ENCODE measurements at places on chromosomes 6 and 20. TPM values are rescaled to one million over a fixed set of nuclear protein-coding genes. Genes with fewer than 3 reads are reported as not detected.

DNA sequence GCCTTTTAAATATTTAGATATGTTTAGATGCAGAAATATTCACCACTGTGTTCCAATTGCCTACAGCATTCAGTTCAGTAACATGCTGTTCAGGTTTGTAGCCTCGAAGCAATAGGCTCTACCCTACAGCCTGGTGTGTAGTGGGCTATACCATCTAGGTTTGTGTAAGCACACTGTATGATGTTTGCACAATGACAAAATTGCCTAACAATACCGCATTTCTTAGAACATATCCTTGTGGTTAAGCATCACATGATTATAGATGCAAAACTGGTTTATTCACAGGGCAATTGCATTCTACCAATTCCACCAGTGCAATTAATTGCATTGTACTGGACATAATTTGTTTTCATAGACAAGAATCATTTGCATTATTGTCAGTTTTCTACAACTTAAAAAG, 7.9 kb upstream of the SLC22A16 start:
- no peak for DNase-seq

The IPCEF1 gene
- total RNA-seq, result 1.8 TPM

DNA sequence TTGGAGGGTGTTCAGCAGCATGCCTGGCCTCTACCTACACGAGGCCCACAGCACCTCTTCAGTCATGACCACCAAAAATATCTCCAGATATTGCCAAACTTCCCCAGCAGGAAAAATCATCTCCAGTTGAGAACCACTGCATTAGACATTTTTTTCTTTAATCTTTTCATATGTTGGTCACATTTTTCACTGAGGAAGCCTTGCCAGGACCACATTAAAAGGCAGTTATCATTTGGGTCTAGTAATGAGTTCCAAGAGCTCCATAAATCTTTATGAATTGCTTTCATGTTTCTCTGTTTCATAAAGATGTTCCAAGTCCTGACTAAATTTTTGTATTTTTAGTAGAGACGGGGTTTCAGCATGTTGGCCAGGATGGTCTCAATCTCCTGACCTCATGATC, 28.8 kb downstream of the MTRES1 start:
- DNase-seq, result no peak

The CTSA gene
- 45.4 TPM for total RNA-seq

DNA sequence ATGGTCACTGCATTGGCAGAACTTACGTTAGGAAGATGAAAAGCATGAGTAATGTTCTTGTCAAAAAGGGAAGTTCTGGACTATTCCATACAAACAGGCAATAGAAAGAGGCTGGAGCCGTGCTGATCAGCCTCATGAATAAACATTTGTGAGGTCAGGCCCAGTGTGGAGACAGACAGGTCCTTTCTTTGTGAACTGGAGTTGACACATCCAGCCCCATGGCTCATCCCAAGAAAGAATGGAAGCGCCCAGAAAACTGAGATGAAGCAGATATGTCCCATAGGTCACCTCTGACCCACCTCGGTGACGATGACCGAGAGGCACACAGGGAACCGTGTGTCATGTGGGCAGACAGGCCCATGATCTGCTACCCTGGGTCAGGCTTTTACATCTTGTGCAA, 276.0 kb upstream of the SGK1 start:
- DNase-seq, result no peak

The OTOR gene
- total RNA-seq, result not detected

DNA sequence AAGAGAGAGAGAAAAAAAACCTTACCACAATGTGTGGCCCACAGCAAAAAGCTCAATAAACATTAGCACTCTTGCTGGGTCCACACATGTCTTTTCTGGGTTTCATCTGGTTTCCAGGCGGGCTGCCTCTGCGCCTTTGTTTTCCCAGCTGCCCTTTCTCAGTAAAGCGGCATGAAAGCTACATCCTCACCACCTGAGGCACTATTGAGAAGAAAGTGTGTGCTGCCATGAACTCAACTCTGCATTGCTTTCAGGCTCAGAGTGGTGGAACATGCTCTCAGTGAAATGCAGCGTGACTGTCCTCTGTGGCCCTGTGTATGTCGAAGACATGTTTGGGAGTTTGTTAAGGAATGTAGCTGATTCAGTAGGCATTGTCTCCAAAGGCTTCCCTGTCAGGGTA, 102.3 kb downstream of the LYRM2 start:
- DNase-seq, result no peak

DNA sequence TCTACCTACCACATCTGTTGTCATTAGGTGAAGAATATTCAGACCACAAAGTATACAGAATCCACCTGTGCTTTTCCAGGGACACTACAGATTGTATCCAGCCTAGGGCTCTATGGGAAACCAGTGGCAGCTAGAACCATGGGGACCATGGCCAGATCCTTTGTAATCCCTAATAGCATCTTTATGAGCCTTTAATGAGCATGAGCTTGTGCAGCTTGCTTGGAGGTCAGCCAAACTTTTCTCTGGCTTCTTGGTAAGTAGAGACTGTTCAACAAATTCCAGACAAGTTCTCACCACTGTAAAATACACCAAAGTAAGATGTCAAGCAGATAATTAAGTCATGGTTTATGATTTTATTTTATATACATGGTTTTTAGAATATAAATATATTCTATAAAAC, 301.6 kb upstream of the ADGRB3 start:
- DNase-seq, result no peak

The LIME1 gene
- total RNA-seq, result 22.3 TPM

- no peak for DNase-seq
These were observed 147.5 kb downstream of the PHF3 start for GRCh38 chr6:63783096-63783495.

The NT5E gene
- 1.3 TPM for total RNA-seq

- DNase-seq, result no peak
These were observed 219.0 kb upstream of the CST7 start for GRCh38 chr20:24729896-24730605.

The ATF6B gene
- total RNA-seq, result 45.4 TPM

The PXMP4 gene
- 4.1 TPM for total RNA-seq

DNA sequence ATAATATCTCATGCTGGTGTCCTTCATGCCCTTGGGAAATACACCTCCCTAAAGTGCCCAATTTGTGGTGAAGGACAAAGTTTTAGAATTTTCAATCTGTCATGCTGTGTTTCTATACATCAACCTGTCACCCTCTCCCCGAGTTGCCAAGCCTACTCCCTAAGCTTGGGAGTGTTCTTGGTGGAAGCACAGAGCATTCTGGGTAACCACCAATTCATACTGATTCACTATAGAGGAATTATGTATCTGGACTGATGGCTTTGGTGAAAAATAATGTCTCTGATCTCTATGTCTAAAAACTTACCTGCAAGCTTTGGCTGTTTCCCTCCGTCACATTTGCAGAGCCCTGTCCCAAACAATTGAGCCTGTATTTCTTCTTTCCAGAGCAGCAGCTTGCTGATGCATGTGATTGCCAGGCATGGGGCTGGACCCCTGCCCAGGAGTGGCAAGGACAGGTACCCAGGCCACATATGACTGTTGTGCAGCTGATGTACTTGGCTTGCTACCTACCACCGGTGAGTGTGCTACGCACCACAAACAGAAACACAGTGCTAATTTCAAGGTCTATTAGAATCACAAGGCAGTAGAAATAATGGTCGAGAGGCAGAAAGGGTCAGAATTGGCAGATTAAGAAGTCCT, 202.8 kb upstream of the CITED2 start:
- no peak for DNase-seq

- DNase-seq, result no peak
These were observed 208.9 kb downstream of the KIF16B start for GRCh38 chr20:16364320-16364687.

The HDGFL1 gene
- not detected for total RNA-seq

DNA sequence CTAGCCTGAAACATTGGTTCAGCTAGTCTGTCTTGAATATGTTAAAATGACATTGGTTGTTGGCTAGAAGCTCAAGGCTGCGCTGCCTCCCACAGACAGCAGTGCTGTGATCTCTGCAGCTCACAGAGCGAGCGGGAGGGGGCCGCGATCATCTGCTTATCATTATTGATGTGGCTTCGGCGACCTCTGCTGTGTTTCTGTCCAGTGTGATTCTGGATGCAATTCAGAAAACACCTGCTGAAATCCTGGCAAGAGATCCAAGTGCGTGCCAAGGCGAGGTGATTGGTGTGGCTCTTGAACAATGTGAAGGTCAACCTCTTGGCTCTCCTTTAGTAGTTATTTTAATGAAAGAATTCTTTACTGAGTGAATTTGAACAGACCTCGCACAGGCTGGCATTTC, 142.3 kb upstream of the SASH1 start:
- DNase-seq, result no peak

- no peak for DNase-seq
These were observed 27.8 kb upstream of the KIF16B start for GRCh38 chr20:16601047-16601446.

The BPIFA1 gene
- not detected for total RNA-seq

GRCh38 chr6:136351518-136352110, 62.0 kb upstream of the BCLAF1 start:
- no peak for DNase-seq

GRCh38 chr6:73696966-73697655, 1.1 kb downstream of the CD109 start:
- no peak for DNase-seq

- DNase-seq, result no peak
These were observed 498.3 kb upstream of the SULF2 start for GRCh38 chr20:48283470-48284110.

DNA sequence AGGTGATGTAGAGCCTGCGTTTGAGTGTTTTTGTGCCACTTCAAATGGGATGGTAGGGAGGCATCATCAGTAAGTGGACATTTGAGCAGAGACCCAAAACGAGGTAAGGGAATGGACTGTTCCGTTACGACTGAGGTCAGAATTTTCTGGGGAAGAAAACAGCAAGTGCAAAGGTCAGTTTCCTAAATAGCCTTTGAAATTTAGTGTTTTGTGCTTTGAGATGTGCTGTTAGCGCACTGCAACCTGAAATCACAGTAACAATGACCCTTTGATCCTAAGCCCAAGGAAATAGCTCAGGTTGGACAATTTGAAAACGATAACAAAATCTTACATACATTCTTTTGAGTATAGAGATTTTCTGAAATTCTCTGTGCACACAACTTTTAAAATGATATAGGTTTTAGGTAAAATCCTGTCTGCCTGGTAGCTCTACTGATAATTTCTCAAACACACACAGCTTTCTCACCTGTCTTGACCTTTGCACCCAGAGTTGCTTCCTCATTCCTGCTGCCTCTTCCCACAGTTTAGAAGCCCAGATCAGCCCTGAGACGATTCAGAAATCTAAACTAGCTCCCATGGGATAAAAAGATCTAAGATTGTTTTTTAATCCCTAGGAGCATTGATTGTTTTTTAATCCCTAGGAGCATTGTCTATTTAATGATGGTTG, 22.1 kb downstream of the DCBLD1 start:
- DNase-seq, result no peak

The TMEM14B gene
- total RNA-seq, result 56.5 TPM

GRCh38 chr6:36349240-36349639, 12.6 kb upstream of the BNIP5 start:
- DNase-seq, result no peak

The PBOV1 gene
- total RNA-seq, result not detected

DNA sequence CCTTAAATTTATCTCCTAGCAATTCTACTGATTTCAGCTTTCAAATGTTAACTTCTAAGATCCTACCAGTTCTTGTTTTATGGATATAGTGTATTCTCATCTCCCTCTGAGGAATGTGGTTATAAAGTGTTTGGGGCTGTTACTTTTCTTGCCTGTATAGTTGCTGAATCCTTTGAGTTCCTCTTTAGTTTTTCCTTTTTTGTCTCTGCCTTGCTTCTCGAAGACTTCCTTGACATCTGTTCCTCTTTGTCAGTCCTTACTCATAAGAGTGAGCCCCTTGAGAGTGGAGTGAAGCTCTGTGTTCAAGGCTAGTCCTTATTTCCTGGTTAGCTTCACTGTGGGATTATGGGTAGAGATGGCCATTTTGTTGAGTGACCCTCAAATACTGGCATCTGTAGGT, 84.6 kb downstream of the ELOVL4 start:
- DNase-seq, result no peak

The CLPSL2 gene
- total RNA-seq, result not detected

DNA sequence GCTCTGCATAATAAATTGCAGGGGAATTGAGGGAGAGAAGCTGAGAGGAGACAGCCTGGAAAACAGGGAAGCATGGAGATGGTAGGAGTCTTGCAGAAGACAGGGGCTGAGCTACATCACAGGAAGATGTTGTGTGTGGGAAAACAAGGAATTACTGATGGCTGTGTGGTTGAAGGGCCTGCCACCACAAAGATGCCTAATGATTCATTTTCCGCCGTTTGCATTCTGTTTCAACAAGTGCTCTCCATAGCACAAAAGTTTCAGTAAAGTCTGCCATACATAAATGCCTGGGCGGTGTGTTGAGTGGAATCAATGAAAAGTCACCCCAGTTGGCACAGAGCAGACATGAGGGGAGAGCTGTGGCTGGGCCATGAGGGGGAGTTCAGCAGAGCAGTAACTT, 5.6 kb upstream of the KLHL31 start:
- no peak for DNase-seq

GRCh38 chr6:56959938-56960337, 5.0 kb downstream of the BEND6 start:
- DNase-seq, result no peak

The MAK gene
- total RNA-seq, result 0.04 TPM

GRCh38 chr20:53809217-53809616, 215.6 kb upstream of the ZNF217 start:
- DNase-seq, result no peak

The PBX2 gene
- 40.2 TPM for total RNA-seq

DNA sequence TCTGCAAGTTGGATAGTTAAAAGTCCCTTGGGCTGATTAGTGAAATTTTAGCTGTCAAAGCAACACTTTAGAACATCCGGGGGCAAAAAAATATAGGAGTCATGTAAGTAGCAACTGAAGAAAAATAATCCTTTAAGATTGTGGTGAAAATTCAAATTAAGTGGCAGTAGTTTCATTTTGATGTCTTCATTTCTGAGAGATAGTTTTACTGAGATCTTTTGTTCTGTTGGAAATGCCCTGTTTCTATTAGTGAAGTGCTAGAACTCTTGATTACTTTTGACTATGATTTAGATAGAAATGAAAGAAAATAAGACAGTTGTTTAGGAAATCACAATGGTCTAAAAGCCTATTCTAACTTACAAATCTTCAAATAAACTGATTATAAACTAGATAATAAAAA, 587.3 kb upstream of the MMS22L start:
- DNase-seq, result no peak

The TSBP1 gene
- not detected for total RNA-seq

DNA sequence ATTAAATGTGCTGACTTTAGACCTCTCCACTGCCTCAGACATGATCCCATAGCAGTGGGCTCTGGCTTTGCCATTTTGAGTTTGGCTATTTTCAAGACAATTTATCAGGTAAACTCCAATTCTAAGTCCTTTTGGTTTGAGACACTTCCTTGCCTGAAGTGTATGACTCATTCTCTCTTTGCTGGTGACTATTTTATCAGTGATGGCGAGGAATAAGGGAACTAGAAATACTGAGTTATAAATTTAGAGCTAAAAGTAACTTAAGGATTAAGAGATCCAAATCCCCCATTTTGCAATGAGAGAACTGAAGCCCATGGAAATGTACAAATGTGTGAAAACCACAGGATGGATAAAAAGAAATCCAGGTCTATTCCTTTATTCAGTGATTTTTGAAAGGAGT, 30.9 kb upstream of the CD83 start:
- DNase-seq, result no peak

GRCh38 chr6:80618953-80619352, 512.5 kb downstream of the BCKDHB start:
- no peak for DNase-seq

The HLA-DRA gene
- total RNA-seq, result 30.8 TPM

The BCAS1 gene
- total RNA-seq, result 9.3 TPM

- no peak for DNase-seq
These were observed 16.8 kb upstream of the DCBLD1 start for GRCh38 chr6:117465691-117466090.

All from esophagus squamous epithelium (tissue), 5 donors.